ENCODE measurements at places on chromosomes 7 and 10. TPM values are rescaled to one million over a fixed set of nuclear protein-coding genes. Genes with fewer than 3 reads are reported as not detected.

The ARMC3 gene
- total RNA-seq: not detected

The PCDH15 gene
- 0.68 TPM for total RNA-seq

The CYP26C1 gene
- 0.04 TPM for total RNA-seq

The ITIH5 gene
- 2.0 TPM for total RNA-seq

The GALNT17 gene
- not detected for total RNA-seq

The CFAP69 gene
- 4.8 TPM for total RNA-seq

The ZNF786 gene
- 3.7 TPM for total RNA-seq

The SKIDA1 gene
- total RNA-seq: 0.64 TPM

The HDAC9 gene
- 12.9 TPM for total RNA-seq

All from A375 (cell line).